ENCODE measurements at places on chromosomes 16 and 17. TPM values are rescaled to one million over a fixed set of nuclear protein-coding genes. Genes with fewer than 3 reads are reported as not detected.
A peak's percentile ranks its signal among the peaks of the same experiment; 100 is the strongest.

GRCh38 chr16:85706449-85707034 lies 17.8 kb upstream of the GINS2 start:
- DNase-seq = no peak

DNA sequence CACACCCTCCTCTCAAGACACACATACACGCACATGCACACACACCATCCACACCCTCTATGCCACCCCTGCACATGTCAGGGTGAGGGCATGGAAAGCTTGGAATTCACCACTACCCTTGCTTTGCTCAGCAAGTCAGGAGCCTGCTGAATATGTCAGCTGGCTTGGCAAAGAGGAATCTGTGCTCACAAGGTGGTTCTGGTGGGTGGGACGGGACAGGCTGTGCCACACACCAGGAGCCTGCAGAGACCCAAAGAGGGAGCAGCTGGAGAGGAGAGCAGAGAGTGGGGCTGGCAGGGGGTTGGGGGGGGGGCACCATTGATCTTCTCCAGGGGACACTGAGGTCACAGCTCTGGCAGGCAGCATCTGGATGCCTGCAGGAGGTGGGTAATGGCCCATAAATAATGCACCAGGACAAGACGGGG lies 48.7 kb upstream of the NDRG4 start:
- DNase-seq = no peak

- no peak for DNase-seq
These were observed 91.8 kb downstream of the NCOR1 start for GRCh38 chr17:16123531-16123930.

- DNase-seq = no peak
These were observed 47.0 kb downstream of the MFSD11 start for GRCh38 chr17:76784926-76785325.

DNA sequence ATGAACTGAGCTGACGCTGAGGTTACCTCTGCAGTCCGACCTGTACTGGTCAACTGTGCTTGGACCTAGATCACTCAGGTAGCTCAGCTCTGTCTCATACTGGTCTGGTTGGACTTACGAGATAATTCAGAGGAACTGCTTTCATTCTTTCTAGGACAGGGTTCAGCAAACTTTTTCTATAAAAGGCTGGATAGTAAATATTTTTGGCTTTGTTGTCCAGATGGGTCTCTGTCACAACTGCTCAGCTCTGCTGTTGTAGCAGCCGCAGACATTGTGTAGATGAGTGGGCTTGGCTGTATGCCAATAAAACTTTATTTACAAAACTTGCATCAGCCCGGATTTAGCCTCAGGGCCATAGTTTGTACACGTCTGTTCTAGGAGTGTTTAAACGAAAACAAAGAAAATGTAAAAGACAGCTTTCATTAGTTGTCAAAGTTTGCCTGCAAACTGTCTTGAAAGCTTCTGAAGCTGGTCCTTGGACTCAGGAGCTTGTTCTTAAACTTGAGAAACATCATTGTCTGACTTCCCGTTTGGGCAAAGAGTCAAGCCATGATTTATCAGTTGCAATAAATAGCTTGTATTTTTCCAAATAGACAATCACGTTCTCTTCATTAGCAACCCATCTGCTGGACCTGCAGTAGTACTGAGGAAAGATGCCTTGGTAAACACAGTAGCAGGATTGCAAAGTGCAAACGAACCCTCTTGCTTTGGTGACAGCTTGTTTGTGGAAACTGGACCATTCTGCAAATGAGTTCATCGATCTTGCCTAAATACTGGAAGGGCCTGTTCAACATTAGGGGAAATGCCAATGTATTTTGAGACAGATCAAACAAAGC lies 253.4 kb downstream of the SNX29 start:
- no peak for DNase-seq

GRCh38 chr16:57994778-57995177 lies 5.7 kb downstream of the ZNF319 start:
- DNase-seq = peak; percentile 77

- DNase-seq = peak; percentile 33
These were observed 23.4 kb upstream of the ZFHX3 start for GRCh38 chr16:73071131-73071940.

DNA sequence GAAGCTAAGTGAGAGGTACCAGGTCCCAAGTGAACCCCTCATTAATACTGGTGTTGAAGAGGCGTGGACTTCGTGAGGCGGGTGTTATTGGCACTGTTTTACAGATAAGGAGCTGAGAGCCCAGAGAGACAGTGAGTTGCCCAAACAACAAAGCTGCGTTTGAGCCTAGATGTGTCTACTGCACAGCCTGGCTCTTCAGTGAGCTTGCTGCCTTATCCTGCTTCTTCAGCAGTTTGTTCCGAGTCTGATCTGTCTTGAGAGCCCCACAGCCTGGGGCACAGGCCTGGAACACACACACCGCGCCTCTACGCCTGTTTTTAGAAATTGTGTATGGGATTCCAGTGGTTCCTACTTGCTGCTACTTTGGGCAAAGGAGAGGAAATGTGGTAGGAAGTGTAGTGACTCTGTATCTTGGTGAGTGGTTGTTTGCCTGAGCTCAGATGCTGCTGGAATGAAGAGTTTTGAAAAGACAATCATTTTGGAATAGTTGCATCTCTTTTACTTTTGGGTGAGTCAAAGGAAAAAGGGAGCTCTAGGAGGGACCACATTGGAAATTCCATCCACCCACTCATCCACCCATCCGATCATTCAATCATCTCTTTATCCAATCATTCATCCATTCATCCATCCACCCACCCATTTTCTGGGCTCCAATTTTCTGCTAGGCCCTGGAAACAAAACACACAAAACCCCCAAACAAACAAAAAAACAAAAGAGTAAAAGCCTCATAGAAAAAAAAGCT lies 22.3 kb upstream of the PLCG2 start:
- DNase-seq = no peak

- peak; percentile 88 for DNase-seq
These were observed 989 bp upstream of the DUSP14 start for GRCh38 chr17:37488607-37489196.

- DNase-seq = no peak
These were observed 452.6 kb upstream of the CDH11 start for GRCh38 chr16:65574326-65574966.

GRCh38 chr17:66647391-66647983 lies 187.4 kb upstream of the CACNG5 start:
- no peak for DNase-seq

DNA sequence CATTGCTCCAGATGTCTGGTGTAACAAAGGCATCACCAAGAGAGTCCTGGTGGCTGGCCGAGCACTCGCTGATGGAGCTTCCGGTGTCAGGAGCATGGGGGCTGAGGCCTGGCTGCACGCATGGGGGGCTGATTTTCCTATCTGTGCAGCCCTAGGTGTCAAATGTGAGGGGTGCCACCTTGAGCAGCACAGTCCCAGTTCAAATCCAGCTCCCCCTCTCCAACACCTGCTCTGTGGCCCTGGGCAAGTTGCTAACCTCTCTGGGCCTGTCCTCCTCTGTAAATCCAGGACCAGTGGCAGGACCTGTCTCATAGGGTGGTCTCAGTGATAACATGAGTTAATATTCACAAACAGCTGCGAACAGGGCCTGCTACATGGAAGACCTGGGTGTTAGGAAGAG lies 12.9 kb downstream of the ENPP7 start:
- DNase-seq = no peak

The PERCC1 gene
- total RNA-seq = 2.1 TPM

The ORAI3 gene
- total RNA-seq = 4.7 TPM

The HOXB9 gene
- total RNA-seq = 4.5 TPM

The KRTAP4-3 gene
- not detected for total RNA-seq

Data from Caco-2 (cell line).